GM12892 (cell line): ENCODE measurements at places on chromosomes 2 and 18.

DNA sequence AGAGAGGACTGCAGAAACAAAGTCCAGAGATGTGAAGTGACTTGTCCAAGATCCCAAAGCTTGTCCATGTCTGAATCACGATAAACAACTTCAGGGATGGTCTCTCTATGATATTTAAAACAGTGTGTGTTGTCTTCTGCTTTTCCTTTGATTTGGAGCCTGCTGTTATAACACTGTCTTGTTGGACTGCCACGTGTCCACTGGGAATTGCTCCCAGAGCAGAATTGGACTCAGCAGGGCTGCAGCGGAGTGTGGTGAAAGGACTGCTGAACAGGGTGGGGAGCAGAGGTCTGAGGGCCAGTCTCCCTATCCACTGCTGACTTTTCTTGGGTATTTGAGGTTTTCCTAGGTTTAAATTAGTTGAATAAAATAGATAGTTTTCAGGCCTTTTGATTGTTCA lies 68.3 kb downstream of the IL1R2 start:
- no peak for DNase-seq

DNA sequence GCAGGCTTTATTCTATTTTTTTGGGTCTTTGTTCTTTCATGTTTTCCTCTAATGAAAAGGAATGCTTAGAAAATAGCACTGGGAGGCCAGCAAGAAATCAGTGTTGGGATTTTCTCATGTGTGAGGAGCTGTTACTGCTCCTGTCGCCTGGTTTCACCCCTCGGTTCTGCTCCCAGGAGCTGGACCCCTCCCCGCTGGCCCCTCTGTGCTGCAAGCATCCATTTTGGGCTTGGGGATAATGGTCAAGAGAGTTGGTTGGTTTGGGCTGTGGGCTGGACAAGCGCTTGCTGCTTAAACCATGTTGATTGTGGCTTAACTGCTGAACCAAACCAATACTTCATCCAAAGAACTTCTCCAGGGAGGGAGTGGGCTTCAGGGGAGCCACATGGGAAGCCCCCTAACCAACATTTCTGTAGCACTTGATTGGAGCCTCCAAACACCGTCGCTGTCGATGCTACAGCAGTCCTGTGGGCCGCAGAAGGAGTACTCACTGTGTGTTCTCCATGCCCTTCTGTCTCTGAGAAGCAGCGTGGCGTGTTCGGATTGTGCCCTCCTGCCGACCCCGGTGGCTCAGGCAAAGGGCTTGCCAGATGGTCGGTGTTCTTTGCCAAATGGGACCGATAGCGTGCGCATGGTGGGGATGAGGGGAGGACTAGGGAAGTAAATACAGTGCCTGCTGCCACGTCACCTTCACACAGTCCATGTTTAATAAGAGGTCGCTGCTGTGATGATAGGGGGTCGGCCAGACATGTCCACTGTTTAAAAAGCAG lies 40.0 kb downstream of the AGAP1 start:
- no peak for DNase-seq

DNA sequence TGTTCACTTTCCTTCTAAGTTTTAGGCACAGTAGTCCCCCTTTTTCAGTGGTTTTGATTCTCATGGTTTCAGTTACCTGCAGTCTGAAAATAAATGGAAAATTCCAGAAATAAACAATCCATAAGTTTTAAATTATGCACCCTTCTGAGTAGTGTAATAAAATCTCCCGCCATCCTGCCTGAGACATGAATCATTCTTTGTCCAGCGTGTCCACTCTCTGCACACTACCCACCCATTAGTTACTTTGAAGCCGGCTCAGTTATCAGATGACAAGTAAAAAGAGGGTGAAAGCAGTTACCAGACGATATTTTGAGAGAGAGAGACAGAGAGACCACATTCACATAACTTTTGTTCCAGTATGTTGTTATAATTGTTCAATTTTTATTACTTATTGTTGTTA lies 400.5 kb downstream of the TMX3 start:
- DNase-seq, result no peak

- DNase-seq, result no peak
Observed at GRCh38 chr2:230170532-230170931, 49.3 kb downstream of the SP110 start.

GRCh38 chr2:10493634-10494281 lies 45.6 kb upstream of the ODC1 start:
- peak; percentile 60 for DNase-seq

- DNase-seq, result no peak
Observed at GRCh38 chr2:171807119-171807518, 86.9 kb downstream of the SLC25A12 start.

DNA sequence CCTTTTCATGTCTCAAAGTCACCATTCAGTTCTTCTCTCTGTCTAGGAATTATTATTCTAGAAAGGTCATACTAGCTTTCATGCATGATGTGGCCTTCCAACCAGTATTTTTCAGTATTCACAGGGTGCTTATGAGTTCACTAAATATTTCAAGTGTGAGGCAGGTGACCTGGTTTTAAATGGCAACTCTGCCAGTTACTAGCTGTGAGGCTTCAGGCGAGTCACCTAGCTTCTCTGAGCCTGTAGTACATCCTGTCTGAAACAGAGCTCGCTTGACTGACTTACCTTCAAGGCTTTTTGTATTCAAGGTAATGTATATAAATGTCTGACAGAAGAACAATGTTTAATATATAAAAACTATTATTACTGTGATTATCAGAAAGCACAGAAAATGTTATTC lies 19.4 kb upstream of the ACVR1 start:
- DNase-seq, result no peak

DNA sequence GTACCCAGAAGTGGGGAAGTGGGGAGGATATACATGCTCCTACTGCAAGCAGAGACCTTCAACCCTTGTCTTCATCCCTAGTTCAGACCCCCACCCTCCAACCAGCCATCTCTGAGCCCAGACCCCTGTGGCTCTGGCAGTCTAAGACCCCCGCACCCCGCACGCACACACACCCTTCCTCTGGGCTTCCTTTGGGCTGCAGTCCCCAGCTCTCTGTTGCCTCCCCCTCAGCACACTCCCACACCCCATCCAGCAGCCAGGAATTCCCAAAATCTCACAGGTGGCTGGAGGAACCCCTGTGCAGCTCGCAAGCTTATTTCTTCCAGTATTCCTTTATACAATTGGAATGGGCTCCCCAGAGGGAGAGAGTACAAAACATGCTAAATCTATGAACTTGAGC lies 13.9 kb upstream of the GYPC start:
- no peak for DNase-seq

DNA sequence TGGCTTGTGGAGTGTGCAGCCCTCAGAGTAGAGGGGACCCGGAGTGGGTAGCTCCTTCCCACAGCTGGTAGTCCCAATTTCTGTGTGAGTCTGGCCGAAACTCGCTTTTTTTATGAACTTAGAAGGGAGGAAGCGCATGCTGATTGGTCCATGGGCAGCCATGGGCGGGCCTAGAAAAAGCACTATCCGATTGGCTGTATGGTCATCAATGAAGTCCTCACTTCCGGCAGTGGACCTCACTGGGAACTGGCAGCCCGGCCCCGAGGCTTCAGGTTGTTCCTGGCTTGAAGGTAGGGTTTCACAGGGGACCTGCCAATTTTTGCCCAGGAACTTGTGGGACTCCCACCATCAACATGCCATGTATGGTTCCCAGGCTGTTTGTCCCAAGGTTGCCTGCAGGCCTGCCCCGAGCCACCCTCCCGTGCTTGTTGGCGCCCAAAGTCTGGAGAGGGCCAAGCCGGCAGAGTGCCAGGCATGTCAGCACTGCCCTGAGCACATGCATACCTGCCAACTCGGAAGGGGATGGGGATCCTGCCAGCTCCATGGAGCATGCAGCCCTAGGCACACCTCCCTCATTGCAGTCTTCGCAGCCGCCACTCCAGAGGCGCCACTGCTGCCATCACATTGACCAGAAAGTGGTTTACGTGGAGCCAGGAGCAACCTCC lies 98.5 kb downstream of the ATP9B start:
- DNase-seq, result no peak

- no peak for DNase-seq
Observed at GRCh38 chr2:73268830-73269685, 15.2 kb downstream of the FBXO41 start.

DNA sequence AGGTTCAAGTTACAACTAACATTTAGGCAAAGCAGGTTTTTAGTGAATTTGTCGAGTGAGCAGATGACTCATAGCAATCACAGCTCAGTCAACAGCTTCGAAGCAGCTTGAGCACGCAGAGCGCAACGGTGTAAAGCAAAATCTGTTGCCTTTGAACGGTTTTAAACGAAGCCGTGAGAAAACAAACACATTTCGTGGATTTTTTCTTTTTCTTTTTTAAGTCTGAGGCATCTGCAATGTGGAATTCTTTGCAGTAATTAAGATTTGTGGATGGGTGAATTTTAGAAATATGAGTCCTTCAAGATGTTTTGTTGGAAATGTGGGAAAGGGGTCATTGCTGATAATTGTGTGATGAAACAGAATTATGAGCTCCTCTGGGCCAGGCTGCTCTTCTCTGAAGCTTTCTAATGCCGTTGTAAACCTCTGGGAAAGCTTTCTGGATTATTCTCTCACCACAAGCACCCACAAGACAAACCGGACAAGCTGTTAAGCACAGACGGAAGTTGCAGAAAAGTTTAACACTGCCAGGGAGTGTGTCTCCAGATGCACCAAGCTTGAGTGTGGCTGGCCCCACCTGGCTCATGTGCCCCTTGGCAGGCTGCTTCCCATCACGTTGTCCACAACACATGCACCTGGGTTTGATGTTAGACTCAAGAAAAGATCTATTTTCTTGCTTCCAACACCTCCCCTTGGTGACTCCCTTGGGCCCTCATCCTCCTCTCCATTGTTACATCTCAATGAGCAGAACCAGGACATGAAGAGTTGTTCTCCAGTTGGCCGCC lies 224.7 kb downstream of the ACKR3 start:
- DNase-seq, result no peak

GRCh38 chr2:82985572-82986197 lies 1473.4 kb downstream of the SUCLG1 start:
- DNase-seq, result no peak

GRCh38 chr18:48815581-48816324 lies 135.0 kb downstream of the SMAD7 start:
- no peak for DNase-seq

DNA sequence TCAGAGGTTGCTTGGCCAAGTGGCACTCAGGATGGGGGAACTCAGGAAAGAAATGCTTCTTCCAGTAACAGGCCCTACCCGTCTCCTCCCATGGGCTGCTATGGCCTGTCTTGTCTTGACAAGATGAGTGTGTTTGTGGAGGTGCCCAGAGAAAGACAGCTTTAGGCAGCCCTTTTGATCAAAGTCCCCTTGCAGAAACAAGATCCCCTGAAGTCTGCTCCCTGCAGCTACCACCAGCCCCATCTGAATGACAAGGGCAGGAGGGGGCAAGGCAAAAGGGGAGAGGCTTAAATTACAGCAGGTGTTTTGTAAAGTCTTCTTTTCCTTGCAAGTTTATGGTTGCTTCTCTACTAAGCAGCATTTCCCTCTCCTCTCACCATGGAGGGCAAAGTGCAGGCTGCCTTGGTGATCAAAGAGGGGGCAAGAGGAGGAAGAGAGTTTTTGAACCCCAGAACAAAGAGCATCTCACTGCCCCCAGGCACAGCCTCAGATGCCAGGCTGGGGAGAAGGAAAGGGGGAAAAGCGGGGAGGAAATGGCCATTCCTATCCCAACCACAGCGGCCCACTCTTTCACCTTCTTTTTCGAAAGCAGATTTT lies 6.7 kb downstream of the EVA1A start:
- no peak for DNase-seq

- DNase-seq, result no peak
Observed at GRCh38 chr2:96353032-96353561, 17.5 kb downstream of the NCAPH start.

GRCh38 chr18:63986885-63987284 lies 17.0 kb downstream of the SERPINB8 start:
- no peak for DNase-seq

DNA sequence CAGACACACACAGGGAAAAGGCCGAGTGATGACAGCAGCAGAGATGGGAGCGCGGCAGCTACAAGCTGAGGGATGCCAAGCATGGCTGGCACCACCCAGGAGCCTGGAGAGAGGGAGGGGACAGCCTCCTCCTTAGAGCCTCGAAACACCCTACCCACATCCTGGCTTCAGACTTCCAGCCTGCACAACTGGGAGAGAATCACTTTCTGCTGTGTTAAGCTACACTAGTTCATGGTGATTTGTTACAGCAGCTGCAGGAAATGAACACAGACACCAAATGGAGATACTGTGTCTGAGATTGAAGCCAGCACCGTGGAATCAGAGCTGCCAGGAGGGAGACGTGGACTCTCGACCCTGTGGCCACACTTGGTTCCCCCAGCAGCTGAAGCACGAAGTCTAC lies 27.5 kb upstream of the FOSL2 start:
- no peak for DNase-seq

DNA sequence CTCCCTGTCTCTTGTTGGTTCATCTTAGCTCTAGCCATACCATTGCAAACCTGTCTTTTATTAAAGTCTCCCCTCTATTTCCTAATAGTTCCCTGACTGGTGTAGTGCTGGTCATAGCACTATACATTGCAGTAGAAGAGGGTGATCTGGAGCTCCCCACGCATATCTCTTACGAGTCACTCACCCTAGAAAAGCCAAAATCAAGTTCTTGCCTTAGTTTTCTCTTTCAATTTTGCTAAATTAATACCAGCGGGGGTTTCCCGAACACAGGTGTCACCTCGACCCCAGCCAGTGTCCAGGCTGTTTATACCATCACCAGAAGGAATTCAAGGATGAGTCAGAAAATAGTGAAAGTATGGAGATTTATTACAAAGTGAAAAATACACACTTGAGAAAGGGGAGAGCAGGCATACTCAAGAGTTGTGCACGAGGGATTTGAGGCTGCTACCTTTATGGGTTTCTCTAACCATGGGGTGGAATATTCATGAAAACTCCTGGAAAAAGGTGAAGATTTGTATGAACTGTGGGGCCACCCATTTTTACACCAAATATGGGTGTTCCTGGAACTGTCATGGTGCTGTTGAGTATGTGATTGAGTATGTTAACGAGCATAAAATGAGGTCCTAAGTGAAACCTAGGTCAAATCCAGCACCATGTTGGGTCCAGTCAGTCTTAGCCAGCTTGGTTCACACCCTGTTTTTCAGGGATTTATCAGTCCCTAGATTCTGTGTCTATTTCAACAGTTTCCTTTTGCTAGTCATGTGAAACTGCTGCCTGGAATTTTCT lies 20.2 kb downstream of the PROKR1 start:
- no peak for DNase-seq

DNA sequence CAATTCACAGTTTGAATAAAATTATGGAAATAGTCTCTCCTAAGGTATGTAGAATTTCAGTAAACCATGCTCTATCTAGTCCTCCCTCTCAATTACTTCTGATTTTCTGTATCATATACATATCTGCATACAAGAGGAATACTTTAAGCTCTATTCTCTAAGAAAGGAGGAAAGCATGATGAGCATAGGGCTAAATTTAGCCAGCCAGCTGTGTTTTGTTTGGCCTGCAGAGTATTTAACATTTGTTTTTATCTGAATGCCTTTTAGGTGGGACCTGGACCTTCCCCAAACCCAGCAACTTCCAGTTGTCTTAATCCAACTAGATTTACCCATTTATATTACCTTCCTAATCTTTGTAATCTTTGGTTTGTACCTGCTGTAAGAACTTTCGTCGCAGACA lies 42.2 kb upstream of the FAM117B start:
- DNase-seq, result no peak

- no peak for DNase-seq
Observed at GRCh38 chr2:11889101-11889850, 142.8 kb downstream of the LPIN1 start.

- DNase-seq, result no peak
Observed at GRCh38 chr2:11738589-11739436, 7.6 kb upstream of the LPIN1 start.

- DNase-seq, result no peak
Observed at GRCh38 chr2:10169581-10169980, 47.0 kb downstream of the RRM2 start.
